ENCODE measurements at places on chromosomes 1 and 21. TPM values are rescaled to one million over a fixed set of nuclear protein-coding genes. Genes with fewer than 3 reads are reported as not detected.
A peak's percentile ranks its signal among the peaks of the same experiment; 100 is the strongest.

RIPPLY3 gene
- total RNA-seq, result not detected

PBX1 gene
- total RNA-seq, result 125 TPM

USP21 gene
- total RNA-seq, result 28.1 TPM

RALGPS2 gene
- total RNA-seq, result 3.5 TPM

SYT11 gene
- total RNA-seq, result 49.5 TPM

RBBP5 gene
- total RNA-seq, result 9.9 TPM

CELA3B gene
- 1.8 TPM for total RNA-seq

RBP7 gene
- 30.2 TPM for total RNA-seq

DNA sequence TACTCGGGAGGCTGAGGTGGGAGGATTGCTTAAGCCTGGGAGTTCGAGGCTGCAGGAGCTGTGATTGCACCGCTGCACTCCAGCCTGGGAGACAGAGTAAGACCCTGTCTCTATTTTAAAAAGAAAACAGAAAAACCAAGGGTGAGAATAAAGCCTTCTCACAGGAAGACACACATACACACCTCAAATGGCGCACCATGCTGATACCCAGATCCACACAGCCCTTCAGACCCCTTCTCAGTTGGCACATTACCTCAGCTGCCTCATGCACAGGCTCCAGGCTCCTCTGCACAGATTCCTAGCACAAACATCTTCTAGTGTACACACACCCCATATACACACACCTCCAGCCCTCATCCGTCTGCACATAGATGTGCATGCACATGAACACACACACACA, 7.9 kb downstream of the FGR start:
- H3K27me3 ChIP-seq, result no peaks in the 10 kb centered on the region
- no peak overlapping the region for H3K27ac ChIP-seq
- H3K36me3 ChIP-seq, result no peaks in the 10 kb centered on the region
- no peak for DNase-seq
- H3K4me1 ChIP-seq, result no peaks in the 10 kb centered on the region
- no peak overlapping the region for H3K4me3 ChIP-seq

- H3K27ac ChIP-seq, result no peak overlapping the region
- no peaks in the 10 kb centered on the region for H3K4me1 ChIP-seq
- DNase-seq, result no peak
- H3K4me3 ChIP-seq, result no peak overlapping the region
- no peaks in the 10 kb centered on the region for H3K27me3 ChIP-seq
These were observed 25.5 kb upstream of the ATF3 start for GRCh38 chr1:212582808-212583615.

- H3K27me3 ChIP-seq, result peaks cover 2% of the 10 kb centered on the region
- H3K4me3 ChIP-seq, result no peak overlapping the region
- no peaks in the 10 kb centered on the region for H3K4me1 ChIP-seq
These were observed 165.4 kb upstream of the KCNK2 start for GRCh38 chr1:214917081-214917635.

GRCh38 chr1:87930796-87931195, 602.1 kb downstream of the LMO4 start:
- H3K4me3 ChIP-seq, result no peak overlapping the region
- no peak overlapping the region for H3K27ac ChIP-seq
- no peak for DNase-seq
- H3K36me3 ChIP-seq, result no peaks in the 10 kb centered on the region
- no peaks in the 10 kb centered on the region for H3K27me3 ChIP-seq
- H3K4me1 ChIP-seq, result peaks cover 5% of the 10 kb centered on the region

- no peak overlapping the region for H3K27ac ChIP-seq
- DNase-seq, result no peak
- H3K4me3 ChIP-seq, result no peak overlapping the region
- H3K4me1 ChIP-seq, result no peaks in the 10 kb centered on the region
- no peaks in the 10 kb centered on the region for H3K36me3 ChIP-seq
These were observed 10.2 kb upstream of the OR10J4 start for GRCh38 chr1:159421821-159422220.

DNA sequence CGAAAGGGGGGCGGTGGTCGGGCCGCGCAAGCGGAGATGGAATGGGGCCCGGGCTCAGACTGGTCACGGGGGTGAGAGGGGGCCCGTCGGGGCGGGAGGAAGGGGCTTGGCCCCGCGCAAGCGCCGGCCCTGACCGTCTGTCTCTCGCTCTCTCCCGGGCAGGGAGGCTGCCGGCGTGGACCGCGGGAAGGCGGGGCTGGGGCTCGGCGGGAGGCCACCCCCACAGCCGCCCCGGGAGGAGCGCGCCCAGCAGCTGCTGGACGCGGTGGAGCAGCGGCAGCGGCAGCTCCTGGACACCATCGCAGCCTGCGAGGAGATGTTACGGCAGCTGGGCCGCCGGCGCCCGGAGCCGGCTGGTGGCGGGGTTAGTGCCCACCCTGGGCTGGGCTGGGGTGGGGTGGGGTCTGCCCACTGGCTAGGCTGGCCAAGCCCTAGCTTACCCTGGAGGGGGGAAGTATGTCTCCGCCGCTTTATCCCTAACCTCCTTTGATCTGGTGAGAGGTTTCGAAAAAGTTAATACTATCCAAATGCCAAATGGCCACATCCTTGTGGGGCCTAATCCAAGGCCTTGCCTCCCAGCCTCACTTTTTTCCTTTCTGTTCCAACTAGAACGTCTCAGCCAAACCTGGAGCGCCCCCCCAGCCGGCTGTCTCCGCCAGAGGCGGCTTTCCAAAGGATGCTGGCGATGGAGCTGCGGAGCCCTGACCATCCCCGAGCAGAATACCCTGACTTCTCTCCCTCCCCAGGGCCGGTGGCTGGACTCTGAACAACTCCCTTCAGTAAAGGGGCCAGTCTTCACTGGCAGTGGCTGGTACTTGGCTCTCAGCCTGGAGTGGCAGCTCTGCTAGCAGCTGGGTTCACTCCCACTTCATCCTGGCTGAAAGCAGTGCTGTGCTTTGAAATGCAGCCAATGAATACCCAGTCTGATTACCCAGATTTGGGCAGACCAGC, 636 bp upstream of the YRDC start:
- H3K27ac ChIP-seq, result peak overlapping the region; percentile 24
- peak overlapping the region; percentile 90 for H3K4me3 ChIP-seq
- no peaks in the 10 kb centered on the region for H3K27me3 ChIP-seq
- peaks cover 2% of the 10 kb centered on the region for H3K36me3 ChIP-seq

- DNase-seq, result no peak
- H3K27ac ChIP-seq, result no peak overlapping the region
- no peak overlapping the region for H3K4me3 ChIP-seq
- H3K27me3 ChIP-seq, result no peaks in the 10 kb centered on the region
These were observed 75.7 kb downstream of the DISC1 start for GRCh38 chr1:231702331-231702730.

GRCh38 chr1:35605071-35605866, 32.2 kb downstream of the TFAP2E start:
- H3K36me3 ChIP-seq, result peaks cover 20% of the 10 kb centered on the region
- H3K27me3 ChIP-seq, result no peaks in the 10 kb centered on the region
- DNase-seq, result no peak
- no peak overlapping the region for H3K4me3 ChIP-seq
- H3K27ac ChIP-seq, result no peak overlapping the region

Data from aorta (tissue), 5 donors.